IPS DF 6.9 (cell line): ENCODE measurements at places on chromosomes 5 and 9.
A peak's percentile ranks its signal among the peaks of the same experiment; 100 is the strongest.

DNA sequence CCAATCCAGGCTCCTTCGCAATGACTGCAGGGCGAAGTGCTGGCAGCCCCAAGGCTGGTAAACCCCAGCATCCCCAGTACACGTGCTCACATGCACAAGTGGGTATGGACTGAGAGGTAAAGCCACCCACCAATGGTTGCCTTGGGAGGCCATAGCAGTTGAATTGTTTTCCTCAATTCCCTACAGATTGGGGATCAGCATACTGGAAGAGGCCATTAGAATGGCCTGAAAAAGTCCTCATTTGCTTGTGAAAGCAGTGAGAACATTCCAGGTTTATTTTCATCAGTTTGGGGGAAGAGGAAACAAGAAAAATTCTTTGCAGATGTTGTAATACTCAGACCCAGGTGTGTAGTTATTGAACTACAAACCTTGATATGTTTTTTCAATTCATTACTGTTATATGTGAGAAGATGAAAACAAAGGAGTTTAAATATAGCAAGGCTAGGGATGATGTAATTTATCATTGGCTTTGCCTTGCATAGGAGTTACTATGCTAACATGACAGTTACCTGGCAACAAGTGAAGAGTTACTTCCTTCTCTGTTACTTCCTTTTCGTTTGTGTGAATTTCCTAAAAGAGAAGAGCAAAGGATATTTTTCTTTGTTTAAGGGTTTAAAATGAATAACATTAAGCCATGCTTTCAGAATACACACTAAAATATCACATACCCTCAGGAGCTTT, 36.4 kb downstream of the MTMR12 start:
- peak; percentile 39 for DNase-seq
- peaks cover 8% of the 10 kb centered on the region; the same call in 1 of the 2 replicates for H3K36me3 ChIP-seq
- no peaks in the 10 kb centered on the region for H3K27me3 ChIP-seq
- H3K27ac ChIP-seq = no peak overlapping the region

GRCh38 chr5:149418910-149419531, 39.9 kb upstream of the IL17B start:
- no peak overlapping the region for H3K4me3 ChIP-seq
- H3K4me1 ChIP-seq = peaks cover 7% of the 10 kb centered on the region; the same call in 1 of the 2 replicates

DNA sequence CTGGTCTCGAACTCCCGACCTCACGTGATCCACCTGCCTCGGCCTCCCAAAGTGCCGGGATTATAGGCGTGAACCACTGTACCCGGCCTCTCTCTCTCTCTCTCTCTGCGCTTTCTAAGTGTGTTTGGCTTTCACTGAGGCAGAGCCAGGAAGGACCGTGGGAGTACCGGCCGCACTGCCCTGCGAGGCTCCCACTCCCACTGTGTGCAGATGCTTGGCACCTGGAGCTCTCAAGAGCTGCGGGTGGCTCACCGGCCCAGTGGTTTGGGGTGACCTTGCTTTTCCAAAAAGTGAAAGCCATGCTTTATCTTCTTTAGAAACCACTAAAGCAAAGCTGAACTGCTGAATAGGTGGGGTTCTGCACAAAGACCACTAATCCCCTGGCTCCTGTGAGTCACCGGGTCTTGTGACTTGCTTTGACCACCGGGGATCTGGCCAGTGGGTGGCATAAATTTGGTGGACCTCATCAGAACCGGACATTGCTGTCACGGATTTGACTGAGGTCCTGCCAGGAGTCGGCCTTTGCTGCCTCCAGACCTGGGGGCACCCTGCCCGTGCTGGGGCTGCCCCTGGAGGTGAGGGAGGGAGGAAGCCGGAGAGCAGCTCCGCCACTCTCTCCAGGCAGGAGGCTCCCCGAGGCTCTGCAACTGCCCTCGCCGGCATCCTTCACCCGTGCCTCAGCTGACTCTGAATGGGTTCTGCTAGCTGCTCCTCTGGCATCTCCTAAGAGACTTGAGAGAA, 228.9 kb downstream of the FANCC start:
- 0 out of 2 replicates have a peak, but pooled peaks cover under 1% of the 10 kb centered on the region for H3K36me3 ChIP-seq
- peaks cover 1% of the 10 kb centered on the region; the same call in 1 of the 2 replicates for H3K4me1 ChIP-seq
- DNase-seq = no peak
- H3K27me3 ChIP-seq = no peaks in the 10 kb centered on the region
- H3K27ac ChIP-seq = no peak overlapping the region
- H3K4me3 ChIP-seq = no peak overlapping the region

DNA sequence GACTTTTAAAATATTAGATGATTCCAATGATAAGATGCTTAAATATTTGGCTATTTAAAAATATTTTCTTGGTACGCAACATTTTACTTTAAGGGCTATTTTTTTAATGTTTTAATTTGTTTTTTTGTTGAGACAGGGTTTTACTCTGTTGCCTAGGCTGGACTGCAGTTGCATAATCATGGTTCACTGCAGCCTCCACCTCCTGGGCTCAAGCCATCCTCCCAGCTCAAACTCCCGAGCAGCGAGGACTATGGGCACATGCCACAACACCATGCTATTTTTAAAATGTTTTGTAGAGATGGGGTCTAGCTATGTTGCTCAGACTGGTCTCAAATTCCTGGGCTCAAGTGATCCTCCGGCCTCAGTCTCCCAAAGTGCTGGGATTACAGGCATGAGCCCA, 850.2 kb upstream of the DMAC1 start:
- H3K36me3 ChIP-seq = no peaks in the 10 kb centered on the region
- H3K4me3 ChIP-seq = no peak overlapping the region
- DNase-seq = no peak

DNA sequence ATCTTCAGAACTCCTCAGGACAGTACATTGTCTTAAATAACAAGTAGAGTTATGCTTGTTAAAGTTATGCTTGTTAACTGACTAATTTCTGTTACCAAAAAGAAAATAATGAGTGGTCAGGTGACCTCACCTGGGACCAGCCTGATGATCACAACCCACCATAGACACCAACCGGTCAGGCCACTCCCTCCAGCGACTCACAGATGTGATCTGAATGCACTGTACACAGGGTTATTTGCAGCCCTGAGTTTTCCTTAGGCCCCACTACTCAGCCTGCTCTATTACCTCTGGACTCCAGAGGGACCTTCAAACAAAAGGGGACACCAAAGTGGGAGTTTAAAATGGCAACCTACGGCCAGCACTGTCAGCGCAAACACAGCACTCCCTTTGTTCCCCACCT, 55.3 kb downstream of the ARSB start:
- H3K4me1 ChIP-seq = peaks cover 3% of the 10 kb centered on the region; the same call in 1 of the 2 replicates
- no peak overlapping the region for H3K4me3 ChIP-seq
- no peaks in the 10 kb centered on the region for H3K27me3 ChIP-seq
- H3K36me3 ChIP-seq = no peaks in the 10 kb centered on the region

- H3K27me3 ChIP-seq = no peaks in the 10 kb centered on the region
- no peaks in the 10 kb centered on the region for H3K36me3 ChIP-seq
- H3K27ac ChIP-seq = no peak overlapping the region
- DNase-seq = no peak
- peaks cover 7% of the 10 kb centered on the region; the same call in 1 of the 2 replicates for H3K4me1 ChIP-seq
- no peak overlapping the region for H3K4me3 ChIP-seq
Measured at GRCh38 chr9:35540315-35540714, 50.4 kb downstream of the RUSC2 start.

DNA sequence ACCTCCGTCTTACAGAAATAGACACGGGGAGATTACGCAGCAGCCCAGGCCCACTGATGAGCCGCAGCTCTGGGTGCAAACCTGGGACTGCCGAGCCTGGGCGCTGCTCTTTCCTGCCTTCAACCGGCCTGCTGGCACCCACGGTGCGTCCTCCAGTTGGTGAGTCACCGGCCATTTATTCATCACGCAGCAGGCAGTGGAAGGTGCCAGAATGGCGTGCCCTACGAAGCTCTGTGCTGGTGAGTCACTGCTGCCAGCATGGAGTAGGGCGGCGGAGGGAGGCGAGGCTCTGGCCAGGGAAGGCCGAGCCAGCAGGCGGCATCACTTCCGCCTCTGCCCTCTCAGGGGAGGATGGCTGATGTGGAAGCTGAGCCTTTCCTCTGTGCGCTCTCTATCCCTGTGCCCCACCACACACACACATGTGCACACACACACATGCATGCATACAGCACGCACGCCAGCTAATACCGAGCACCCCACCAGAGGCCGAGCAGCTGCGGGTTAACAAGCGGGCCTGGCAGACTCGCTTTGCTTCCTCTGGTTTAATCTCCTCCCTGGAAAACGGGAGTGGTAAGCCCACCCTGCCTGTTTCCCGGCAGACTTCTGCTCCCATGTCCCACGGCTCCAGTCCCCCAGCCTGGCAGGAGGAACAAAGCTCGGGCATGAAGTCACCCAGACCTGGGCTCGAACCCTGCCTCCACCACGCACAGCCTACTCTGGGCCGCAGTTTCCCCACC, 39.2 kb downstream of the OLFM1 start:
- no peaks in the 10 kb centered on the region for H3K27me3 ChIP-seq
- no peaks in the 10 kb centered on the region for H3K36me3 ChIP-seq
- no peak for DNase-seq

DNA sequence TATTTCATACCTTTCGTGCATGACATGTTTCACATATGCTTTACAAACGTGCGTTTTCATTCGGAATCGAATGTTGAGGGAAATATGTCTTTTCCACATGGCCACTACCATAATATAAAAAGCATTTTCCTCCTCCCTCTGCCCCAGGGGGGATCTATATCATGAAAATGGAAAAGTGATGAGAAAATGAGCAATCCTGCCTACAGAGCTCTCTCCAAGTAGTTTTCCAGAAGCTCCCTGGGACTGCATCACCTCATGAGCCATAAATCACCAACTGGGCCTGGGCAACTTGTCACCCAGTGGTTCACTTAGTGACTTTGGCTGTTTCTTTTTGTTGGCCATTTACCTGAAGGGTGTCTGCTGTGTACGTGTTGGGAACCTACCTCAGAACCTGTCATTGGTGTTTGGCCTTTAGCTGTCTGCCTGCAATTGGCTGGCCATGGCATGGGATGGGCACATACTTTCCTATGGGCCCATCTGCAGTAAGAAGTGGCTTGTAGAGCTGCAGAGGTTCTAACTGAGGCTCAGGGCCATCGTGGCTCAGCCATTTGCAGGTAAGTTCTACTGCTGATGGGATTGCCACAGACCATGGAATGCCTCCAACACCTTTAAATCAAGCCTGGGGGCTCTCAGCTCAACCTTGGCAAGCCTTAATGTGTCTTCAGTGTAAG, 9.5 kb upstream of the TIFAB start:
- peaks cover 31% of the 10 kb centered on the region for H3K27me3 ChIP-seq
- H3K27ac ChIP-seq = no peak overlapping the region
- H3K4me3 ChIP-seq = no peak overlapping the region
- H3K36me3 ChIP-seq = no peaks in the 10 kb centered on the region
- no peak for DNase-seq

DNA sequence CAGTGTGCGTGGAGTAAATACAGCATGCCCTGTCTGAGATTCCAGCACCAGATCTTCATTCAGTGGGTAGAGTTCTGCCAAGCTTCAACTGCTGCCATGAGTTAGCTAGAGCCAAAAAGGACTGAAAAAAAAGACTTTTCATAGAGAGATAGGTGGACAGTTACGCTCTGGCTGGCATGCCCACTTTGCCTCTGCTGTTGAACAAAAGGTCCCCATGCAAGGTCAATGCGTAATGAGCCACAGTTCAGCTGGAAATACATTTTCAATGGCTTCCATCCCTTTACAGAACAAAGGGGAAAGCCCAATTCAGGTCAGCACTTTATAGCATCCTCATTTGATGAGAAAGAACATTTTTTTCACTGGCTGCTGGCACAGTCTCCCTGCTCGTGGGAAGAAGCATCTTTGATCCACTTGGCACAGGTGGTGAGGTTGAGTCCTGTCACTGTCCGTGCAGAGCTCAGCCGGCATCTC, 86.9 kb upstream of the ERCC6L2 start:
- H3K27ac ChIP-seq = no peak overlapping the region
- no peaks in the 10 kb centered on the region for H3K36me3 ChIP-seq
- H3K4me1 ChIP-seq = peaks cover 1% of the 10 kb centered on the region; the same call in 1 of the 2 replicates
- H3K27me3 ChIP-seq = no peaks in the 10 kb centered on the region
- DNase-seq = no peak

DNA sequence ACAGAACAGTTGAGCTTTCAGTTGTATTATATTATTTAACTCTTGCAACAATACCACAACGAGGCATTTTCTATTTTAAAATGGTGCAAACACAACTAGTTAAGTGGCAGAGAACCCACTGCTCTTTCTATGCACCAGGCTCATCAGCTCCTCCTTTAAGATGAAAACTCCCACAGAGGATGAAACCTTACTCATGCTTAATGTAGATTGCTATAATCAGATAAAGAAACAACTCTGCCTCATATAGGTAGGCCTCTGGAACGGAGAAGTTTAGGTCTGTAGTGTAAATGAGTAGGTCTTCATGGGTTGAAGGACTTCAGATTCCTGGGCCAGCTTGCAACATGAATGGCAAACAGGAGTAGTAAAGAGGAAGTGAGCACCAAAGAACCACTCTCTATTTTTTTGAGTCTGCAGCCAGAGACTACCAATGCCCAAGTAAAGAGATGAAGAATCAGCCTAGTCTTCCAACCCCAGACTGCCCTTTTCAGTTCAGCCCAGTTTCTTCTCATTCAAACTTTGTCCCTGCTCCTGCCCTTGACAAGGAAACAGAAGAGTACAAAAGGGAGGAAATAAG, 33.9 kb downstream of the HACD4 start:
- H3K27me3 ChIP-seq = no peaks in the 10 kb centered on the region
- H3K36me3 ChIP-seq = 0 out of 2 replicates have a peak, but pooled peaks cover 2% of the 10 kb centered on the region
- DNase-seq = no peak
- no peak overlapping the region for H3K27ac ChIP-seq

DNA sequence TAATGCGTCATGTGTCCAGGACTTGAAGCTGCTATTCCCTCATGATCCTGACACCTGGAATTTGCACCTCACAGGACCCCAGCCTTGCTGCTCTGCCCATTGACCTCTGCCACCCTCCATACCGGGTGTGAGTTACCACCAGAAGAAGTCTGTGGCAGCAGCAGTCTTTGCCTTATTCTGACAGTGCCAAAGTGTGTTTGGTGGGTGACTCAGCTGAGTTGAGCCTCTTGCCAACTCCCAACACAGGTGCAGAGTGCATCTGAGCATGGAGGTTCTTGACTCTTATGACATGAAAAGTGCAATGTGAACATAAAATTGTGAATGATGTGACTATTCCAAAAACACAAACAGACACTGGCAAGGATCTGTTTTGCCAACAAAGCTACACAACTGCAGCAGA, 1166.5 kb upstream of the CDH18 start:
- no peak overlapping the region for H3K27ac ChIP-seq
- H3K36me3 ChIP-seq = no peaks in the 10 kb centered on the region
- H3K27me3 ChIP-seq = no peaks in the 10 kb centered on the region

DNA sequence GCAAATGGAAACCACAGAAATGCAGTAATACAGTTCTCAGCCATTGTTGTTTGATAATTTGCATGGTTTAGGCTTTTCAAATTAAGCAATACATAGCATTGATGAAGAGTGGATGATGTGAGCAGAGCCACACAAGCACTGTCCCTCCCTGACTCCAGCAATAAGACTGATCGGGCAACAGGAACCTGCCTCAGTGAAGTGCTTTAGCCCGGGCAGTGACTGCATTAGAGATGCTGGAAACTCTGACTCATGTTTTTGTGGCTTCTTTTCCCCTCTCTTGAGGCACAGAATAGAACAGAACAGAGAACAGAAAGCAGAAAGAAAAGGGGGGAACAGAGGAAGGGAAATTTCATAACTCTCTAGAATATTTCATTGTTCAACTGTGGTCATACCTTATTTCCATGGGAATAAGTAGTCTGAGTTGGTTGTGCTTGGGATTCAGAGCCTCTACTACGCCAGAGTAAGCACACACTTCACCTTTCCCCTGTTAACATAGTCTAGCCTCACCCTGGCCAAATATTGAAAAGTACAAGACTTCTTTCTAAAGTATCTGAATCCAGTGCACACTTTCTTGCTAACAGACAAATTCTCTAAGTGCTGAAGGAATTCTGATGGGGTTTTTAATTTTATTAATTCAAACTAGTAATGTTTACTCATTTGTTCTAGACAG, 164.8 kb upstream of the VCAN start:
- H3K36me3 ChIP-seq = no peaks in the 10 kb centered on the region
- H3K4me1 ChIP-seq = no peaks in the 10 kb centered on the region
- no peak overlapping the region for H3K4me3 ChIP-seq
- no peaks in the 10 kb centered on the region for H3K27me3 ChIP-seq
- DNase-seq = no peak
